ENCODE measurements at places on chromosomes 7 and 10.

DNA sequence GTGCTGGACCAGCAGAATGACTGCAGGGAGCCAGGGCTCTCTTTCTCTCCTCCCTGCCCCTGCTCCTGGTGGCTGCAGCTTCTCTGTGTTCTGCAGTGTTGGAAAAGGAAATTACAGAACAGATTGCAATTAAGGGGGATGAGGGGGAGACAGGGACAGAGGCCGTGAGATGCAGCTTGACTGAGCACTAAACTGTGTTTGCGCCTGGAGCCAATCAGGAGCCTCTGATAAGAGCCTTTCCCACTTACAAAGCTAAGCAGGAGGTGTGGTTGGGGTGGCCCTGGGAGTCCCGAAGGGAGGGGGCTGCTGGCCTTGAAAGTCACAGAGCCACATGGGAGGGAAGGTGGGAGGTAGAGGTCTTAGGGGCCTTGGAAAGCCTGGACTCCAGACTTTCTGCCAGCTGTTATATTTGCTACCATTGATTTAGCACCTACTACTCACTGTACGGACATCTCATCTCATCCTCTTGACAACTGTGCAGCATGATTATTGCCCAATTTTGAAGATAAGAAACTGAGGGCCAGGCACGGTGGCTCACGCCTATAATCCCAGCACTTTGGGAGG is 26.7 kb downstream of the TRIM8 start:
- peak; percentile 62 for DNase-seq

DNA sequence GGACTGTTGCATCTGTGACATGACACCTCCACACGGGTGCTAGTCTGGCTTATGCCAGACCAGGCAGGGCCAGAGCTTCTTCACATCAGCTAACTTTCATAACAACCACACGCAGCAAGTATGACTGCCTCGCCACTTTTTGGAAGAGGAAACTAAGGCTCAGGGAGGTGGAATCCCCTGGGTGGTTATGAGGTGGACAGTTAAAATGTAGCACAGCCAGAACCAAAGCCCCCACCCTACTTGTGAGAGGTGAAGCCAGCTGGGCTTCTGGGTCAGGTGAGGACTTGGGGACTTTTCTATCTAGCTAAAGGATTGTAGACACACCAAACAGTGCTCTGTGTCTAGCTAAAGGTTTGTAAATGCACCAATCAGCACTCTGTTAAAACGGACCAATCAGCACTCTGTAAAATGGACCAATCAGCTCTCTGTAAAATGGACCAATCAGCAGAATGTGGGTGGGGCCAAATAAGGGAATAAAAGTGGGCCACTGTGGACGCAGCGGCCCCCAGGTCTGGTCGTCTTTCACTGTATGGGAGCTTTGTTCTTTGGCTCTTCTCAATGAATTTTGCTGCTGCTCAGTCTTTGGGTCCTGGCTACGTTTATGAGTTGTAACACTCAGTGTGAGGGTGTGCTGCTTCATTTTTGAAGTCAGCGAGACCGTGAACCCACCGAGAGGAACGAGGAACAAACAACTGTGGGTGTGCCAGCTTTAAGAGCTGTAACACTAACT is 171.0 kb downstream of the PTPN20 start:
- no peak for DNase-seq

- DNase-seq: no peak
Measured at GRCh38 chr10:17418249-17418648, 36.1 kb downstream of the ST8SIA6 start.

GRCh38 chr7:131067220-131067619 is 260.5 kb upstream of the MKLN1 start:
- no peak for DNase-seq
